ENCODE measurements at places on chromosomes 12 and 14. TPM values are rescaled to one million over a fixed set of nuclear protein-coding genes. Genes with fewer than 3 reads are reported as not detected.

DNA sequence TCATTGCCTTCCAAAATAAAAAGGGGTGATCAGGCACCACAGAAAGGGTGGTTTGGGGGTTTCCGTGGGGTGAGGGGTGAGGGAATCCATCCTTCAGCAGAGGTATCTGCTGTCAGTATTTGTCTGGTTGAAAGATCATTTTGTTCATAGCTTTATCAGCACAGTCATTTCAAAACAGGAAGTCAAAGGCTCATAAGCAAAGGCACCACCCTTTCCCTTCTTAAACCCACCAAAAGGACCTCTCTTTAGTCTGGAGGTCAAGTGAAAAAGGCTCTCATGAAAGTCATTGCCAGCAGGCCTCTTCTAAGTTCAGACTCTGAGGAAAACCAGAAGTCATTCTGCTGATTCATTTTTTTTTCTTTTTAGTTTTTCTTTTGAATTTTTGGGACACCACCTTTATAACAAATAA lies 6.2 kb downstream of the CHST11 start:
- H3K27ac ChIP-seq = no peak overlapping the region
- no peak for DNase-seq
- no peak overlapping the region for H3K4me3 ChIP-seq
- H3K36me3 ChIP-seq = no peaks in the 10 kb centered on the region
- no peaks in the 10 kb centered on the region for H3K4me1 ChIP-seq

Gene LGALS3
- 373 TPM for total RNA-seq

Gene INHBC
- not detected for total RNA-seq

Gene TEAD4
- total RNA-seq = 7.1 TPM

Gene C12orf60
- total RNA-seq = 0.55 TPM

Gene CPM
- total RNA-seq = 201 TPM

GRCh38 chr12:7107636-7108002 lies 1.4 kb downstream of the C1RL start:
- peak; percentile 28 for DNase-seq
- H3K36me3 ChIP-seq = peaks cover 8% of the 10 kb centered on the region
- peak overlapping the region; percentile 72 for H3K4me3 ChIP-seq
- no peaks in the 10 kb centered on the region for H3K4me1 ChIP-seq
- no peaks in the 10 kb centered on the region for H3K27me3 ChIP-seq

Gene SERPINA1
- 120 TPM for total RNA-seq

DNA sequence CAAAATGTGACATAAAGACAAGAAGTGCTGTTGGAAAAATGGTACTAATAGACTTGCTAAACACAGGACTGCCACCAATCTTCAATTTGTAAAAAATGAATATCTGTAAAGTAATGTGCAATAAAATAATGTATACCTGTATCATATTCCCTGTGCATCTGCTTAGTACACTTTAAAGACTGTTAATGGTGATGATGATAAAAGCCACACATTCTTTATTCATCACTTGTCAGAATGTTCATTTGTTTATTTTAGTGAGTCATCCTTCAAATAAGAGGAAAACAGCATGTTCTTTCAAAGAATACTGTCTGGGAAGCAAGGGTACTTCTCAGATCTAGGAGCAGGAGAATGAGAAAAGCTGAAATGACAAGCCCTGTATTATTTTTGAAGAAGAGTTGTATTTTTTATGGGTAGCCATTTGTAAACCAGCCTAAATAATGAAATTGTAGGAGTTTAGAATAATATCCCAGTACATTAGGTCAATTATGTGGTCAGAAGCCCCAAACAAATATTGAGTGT lies 78.3 kb upstream of the PSMA6 start:
- DNase-seq = no peak
- no peaks in the 10 kb centered on the region for H3K4me1 ChIP-seq
- no peak overlapping the region for H3K27ac ChIP-seq
- H3K27me3 ChIP-seq = no peaks in the 10 kb centered on the region

- peak within 1 kb of the TSS; percentile 99 for H3K27ac ChIP-seq
- peak; percentile 94 for DNase-seq
- peaks cover 36% of the 10 kb centered on the region for H3K4me1 ChIP-seq
- H3K27me3 ChIP-seq = no peaks in the 10 kb centered on the region
Measured at GRCh38 chr12:70242695-70243509, at the start of gene CNOT2. Gene CNOT2, plus strand, starts transcription at chr12:70243433. Its CDS starts 34,794 bp downstream, at chr12:70278227.

Gene AMHR2
- 0.52 TPM for total RNA-seq

GRCh38 chr12:54859502-54859901 lies 5.2 kb downstream of the MUCL1 start:
- no peaks in the 10 kb centered on the region for H3K36me3 ChIP-seq
- no peak for DNase-seq
- no peak overlapping the region for H3K4me3 ChIP-seq

- H3K27me3 ChIP-seq = no peaks in the 10 kb centered on the region
- no peak overlapping the region for H3K27ac ChIP-seq
- H3K36me3 ChIP-seq = no peaks in the 10 kb centered on the region
Measured at GRCh38 chr12:87667378-87667777, 361.8 kb downstream of the C12orf50 start.

Gene FAM90A1
- 0.58 TPM for total RNA-seq

DNA sequence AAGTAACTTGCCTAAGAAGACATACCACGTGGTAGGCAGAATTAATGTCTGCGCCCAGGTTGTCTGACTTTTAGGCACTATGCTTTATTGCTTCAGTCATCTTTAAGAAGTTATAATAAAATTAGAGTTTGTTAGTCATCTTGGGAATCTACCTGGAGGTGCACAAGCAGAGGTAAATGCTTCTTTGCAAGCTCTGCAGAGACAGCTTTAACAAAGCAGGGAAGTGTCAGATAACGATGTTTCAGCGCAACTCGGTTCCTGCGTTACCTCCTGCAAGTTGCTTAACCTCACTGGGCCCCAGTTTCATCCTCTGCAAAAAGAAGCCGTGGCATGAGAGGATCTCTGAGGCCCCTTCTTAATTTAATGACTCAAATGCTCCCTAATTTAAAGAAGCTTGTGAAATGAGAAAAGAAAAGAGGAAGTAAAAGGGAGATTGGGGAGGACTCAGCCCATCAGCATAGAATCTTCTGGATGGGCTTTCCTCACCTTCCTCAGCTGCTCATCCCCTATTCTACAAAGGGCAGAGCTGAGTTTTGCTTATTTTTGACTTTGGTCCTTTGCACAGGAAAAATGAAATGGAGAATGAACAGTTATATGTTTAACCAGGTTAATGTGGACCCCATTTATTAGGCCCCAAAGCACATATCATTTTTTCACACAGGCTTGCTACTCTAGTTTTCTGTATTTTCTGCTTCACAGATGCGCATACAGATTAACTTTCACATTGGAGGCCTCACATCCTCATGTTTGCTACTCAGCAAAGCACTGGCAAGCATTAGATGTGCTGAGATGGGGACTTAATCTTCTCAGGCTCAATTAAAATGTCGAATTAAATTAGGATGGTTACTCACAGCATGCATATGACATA lies 5.1 kb downstream of the ARHGDIB start:
- no peaks in the 10 kb centered on the region for H3K36me3 ChIP-seq
- no peak for DNase-seq
- no peak overlapping the region for H3K4me3 ChIP-seq
- H3K4me1 ChIP-seq = peaks cover 17% of the 10 kb centered on the region
- no peaks in the 10 kb centered on the region for H3K27me3 ChIP-seq

DNA sequence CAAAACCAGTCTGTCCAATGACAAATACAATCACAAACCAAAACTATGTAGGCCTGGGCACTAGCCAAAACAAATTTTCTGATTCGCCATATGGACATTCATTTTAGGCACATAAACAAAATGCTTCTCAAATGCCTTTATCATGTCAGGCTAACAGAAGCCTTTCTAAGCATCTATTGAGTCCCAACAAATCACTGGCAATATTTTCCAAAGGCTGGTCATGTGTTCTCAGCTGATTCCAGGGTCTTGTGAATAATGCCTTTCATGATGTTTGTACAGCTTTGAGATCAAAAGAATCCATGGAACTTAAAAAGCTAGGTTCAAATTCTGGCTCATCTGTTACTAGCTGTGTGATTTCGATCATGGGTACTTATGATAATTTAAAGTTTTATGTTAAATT lies 16.1 kb downstream of the FSCB start:
- H3K36me3 ChIP-seq = no peaks in the 10 kb centered on the region
- no peaks in the 10 kb centered on the region for H3K4me1 ChIP-seq
- H3K4me3 ChIP-seq = no peak overlapping the region
- no peak for DNase-seq
- no peaks in the 10 kb centered on the region for H3K27me3 ChIP-seq

DNA sequence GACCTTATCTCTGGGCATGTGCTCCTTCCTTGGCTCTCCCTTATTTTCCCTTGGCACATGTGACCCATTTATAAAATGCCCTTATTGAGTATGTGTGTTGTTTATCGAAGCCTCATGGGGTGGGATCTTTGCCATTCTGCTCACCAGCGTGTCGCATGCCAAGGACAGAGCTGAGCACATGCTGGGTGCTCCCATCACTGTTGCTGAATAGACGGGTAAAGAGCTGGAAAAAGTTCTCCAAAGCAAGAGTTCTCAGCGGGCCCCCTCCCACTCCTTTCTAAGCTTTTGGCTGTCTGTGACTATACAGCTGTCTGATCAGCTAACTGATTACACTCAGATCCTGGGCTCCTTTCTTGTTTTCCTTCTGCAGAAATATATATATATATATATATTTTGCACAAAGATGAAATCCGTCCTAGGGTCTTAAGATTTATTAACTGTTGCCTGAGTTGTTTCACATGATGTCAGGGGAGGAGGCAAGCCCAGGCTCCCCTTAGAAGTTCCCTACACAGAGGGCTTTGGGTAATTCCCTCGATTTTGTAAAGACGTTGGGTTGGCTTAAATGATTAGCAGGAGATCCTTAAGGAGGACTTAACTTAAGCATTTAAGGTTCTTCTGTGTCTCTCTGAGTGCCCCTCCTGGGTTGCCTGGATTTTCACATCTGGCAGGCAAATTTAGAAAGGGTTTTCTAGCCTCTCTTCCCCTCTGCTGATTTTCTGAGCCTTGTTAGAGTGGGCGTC lies 71.6 kb downstream of the TMEM132C start:
- no peaks in the 10 kb centered on the region for H3K27me3 ChIP-seq
- no peak overlapping the region for H3K27ac ChIP-seq
- H3K4me3 ChIP-seq = no peak overlapping the region
- peak; percentile 98 for DNase-seq
- no peaks in the 10 kb centered on the region for H3K36me3 ChIP-seq
- H3K4me1 ChIP-seq = peaks cover 21% of the 10 kb centered on the region

DNA sequence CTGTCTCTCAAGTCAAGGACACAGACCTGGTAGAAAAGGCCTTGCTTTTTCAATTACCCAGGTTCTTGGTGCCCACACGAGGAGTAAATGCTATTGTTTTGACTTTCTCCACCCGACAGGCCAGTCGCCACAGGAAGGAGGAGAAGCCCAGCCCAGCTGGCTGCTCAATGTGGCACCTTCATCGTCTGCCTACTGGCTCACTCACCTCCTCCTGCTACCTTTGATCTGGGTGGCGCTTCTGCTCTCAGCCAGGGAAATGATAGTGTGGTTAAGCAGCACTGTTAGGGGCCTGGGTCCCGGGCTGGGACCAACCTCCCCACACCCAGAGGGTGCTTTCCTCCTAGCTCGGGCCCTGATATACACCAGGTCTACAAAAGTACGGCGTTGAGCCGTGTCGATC lies 75.0 kb upstream of the FZD10 start:
- H3K27me3 ChIP-seq = peaks cover 4% of the 10 kb centered on the region
- H3K4me1 ChIP-seq = peaks cover 16% of the 10 kb centered on the region
- no peaks in the 10 kb centered on the region for H3K36me3 ChIP-seq
- no peak overlapping the region for H3K4me3 ChIP-seq

DNA sequence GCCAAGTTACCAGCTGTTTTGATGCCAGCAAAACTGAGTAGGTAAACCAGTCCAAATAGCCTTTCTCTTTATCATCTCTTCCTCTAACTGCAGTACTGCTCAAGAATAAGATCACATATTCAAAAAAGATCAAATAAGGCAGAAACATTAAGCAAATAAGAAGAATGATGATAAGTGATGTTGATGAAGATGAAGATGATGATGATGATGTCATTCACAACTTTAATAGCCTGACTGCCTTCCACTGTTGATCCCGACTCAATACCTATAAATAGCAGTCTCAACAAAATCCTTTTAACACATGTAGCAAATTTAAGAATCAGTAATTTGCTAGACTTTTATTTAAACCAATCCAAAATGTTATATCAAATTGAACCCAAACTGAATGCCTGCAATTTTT lies 47.1 kb downstream of the NELL2 start:
- H3K27me3 ChIP-seq = no peaks in the 10 kb centered on the region
- DNase-seq = no peak
- H3K27ac ChIP-seq = no peak overlapping the region
- no peaks in the 10 kb centered on the region for H3K36me3 ChIP-seq

Gene DPY19L2
- total RNA-seq = 14.8 TPM

GRCh38 chr14:68794130-68794850 lies 1.4 kb upstream of the ZFP36L1 start:
- H3K36me3 ChIP-seq = peaks cover 6% of the 10 kb centered on the region
- peak overlapping the region; percentile 99 for H3K27ac ChIP-seq
- peak overlapping the region; percentile 56 for H3K4me3 ChIP-seq
- no peaks in the 10 kb centered on the region for H3K27me3 ChIP-seq
- H3K4me1 ChIP-seq = no peaks in the 10 kb centered on the region
- peak; percentile 93 for DNase-seq

GRCh38 chr12:99128246-99128802 lies 483.2 kb downstream of the APAF1 start:
- peaks cover 17% of the 10 kb centered on the region for H3K4me1 ChIP-seq
- no peak for DNase-seq
- no peaks in the 10 kb centered on the region for H3K36me3 ChIP-seq
- H3K27ac ChIP-seq = no peak overlapping the region

GRCh38 chr12:65278576-65279368 lies at the start of gene MSRB3:
Gene MSRB3, plus strand, starts transcription at chr12:65278683. Its CDS starts 29,897 bp downstream, at chr12:65308580.
- H3K27ac ChIP-seq = peak within 1 kb of the TSS; percentile 92
- no peaks in the 10 kb centered on the region for H3K27me3 ChIP-seq
- H3K4me3 ChIP-seq = peak within 1 kb of the TSS; percentile 89
- peak; percentile 86 for DNase-seq

GRCh38 chr14:51201890-51202289 lies 38.2 kb upstream of the TMX1 start:
- H3K27ac ChIP-seq = no peak overlapping the region
- no peaks in the 10 kb centered on the region for H3K36me3 ChIP-seq
- H3K27me3 ChIP-seq = peaks cover 2% of the 10 kb centered on the region
- DNase-seq = no peak
- H3K4me1 ChIP-seq = no peaks in the 10 kb centered on the region

GRCh38 chr14:69252851-69253250 lies 7.1 kb upstream of the GALNT16 start:
- no peaks in the 10 kb centered on the region for H3K36me3 ChIP-seq
- H3K4me1 ChIP-seq = no peaks in the 10 kb centered on the region
- no peak overlapping the region for H3K27ac ChIP-seq
- H3K4me3 ChIP-seq = no peak overlapping the region
- DNase-seq = no peak
- H3K27me3 ChIP-seq = no peaks in the 10 kb centered on the region

DNA sequence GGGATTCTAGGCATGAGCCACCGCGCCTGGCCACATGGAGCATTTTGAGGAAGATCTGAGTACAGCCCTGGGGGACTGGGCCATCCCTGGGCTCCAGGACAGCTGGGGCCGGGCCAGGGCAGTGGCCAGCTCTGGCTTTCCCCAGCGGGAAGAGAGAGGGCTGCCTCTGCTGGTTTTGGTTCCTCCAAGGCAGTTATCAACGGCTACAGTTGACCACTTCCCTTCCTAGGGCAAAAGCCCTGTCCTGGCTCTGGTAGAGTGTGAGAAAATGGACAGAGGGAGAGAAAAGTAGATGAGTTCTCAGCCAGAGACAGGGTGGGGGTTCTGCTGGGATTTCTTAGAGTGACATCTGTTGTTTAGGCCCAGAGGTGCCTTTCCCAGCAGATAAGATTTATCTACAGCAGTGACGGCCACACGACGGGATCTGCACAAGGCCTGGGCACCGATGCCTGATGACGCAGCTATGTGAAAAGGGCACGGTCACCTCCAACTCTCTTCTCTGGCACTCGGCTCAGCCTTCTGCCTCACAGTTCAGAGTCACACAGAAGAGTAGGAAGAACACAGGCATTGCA lies 5.5 kb upstream of the HVCN1 start:
- peak overlapping the region; percentile 47 for H3K27ac ChIP-seq
- no peak overlapping the region for H3K4me3 ChIP-seq
- H3K4me1 ChIP-seq = peaks cover 7% of the 10 kb centered on the region
- H3K36me3 ChIP-seq = no peaks in the 10 kb centered on the region
- no peak for DNase-seq

Gene RASSF9
- total RNA-seq = 10.0 TPM

Measured in lung (tissue), 17 donors.